ENCODE measurements at places on chromosomes 1 and 21.
A peak's percentile ranks its signal among the peaks of the same experiment; 100 is the strongest.

DNA sequence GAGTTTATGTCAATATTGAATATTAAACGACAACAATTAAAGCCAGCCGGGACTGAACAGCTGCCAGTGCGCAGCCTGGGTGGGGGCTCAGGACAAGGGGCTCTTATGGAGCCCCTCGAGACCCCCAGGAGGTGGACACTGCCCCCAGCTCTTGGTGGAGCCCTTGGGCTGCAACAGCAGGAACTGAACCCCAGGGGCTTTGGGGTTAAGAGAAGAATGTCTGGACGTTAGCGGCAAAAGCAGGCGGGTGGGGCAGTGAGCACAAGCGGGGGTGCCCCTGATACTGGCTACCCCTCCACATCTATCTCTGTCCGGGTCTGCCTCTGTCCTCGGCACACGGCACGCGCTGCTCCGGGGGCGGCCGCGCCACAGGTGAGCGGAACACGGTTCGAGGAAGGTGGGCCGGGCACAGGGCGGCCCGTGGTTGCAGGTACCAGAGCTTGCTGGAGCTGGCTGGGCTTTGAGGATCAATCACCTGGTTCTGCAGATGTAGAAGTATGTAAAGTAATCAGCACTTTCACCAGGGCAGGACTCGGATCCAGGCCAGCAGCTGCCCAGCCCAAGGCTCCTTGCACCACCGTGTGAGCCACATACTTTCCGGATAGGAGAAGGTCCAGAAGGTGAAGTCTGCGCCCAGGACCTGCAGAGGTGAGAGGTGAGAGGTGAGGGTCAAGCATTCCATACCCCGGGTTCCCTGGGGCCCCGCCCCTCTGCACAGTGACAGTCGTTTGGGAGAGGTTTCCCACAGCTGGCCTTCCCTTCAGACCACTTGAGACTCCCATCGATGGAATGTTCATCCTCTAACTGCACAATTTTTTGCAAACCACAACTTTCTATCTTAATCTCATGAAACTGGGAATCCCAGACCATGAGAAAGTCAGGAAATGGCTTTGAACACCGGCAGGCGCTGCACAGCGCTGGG lies 12.4 kb upstream of the POFUT2 start:
- no peaks in the 10 kb centered on the region for H3K36me3 ChIP-seq
- no peak for DNase-seq
- peak overlapping the region; percentile 76 for H3K27ac ChIP-seq
- no peak overlapping the region for H3K4me3 ChIP-seq

DNA sequence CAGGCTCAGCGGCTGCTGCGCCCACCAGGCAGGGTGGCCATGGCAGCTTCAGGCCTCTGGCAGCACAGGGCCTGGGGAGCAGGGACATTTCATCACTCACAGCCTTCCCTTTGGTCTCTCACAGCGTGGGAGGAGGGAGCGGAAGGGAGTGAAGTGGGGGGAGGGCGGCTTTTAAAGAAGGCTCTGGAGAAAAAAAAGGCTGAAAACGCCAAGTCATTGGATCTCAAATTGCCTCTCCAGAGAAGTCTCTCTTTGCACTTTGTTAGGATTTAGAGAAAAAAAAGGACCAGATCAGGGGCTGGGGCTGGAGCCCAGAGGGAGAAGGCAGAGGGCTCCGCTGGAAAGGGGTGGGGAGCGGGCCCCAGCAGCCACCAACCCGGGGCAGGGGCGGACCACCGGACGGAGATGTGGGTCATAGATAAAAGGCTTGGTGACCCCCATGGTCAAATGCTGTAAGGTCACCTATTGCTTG lies 209.9 kb downstream of the GRIK3 start:
- no peak overlapping the region for H3K27ac ChIP-seq
- H3K4me3 ChIP-seq = no peak overlapping the region
- no peaks in the 10 kb centered on the region for H3K4me1 ChIP-seq
- peak; percentile 8 for DNase-seq
- H3K36me3 ChIP-seq = no peaks in the 10 kb centered on the region

GRCh38 chr1:7177438-7178146 lies 392.3 kb downstream of the CAMTA1 start:
- no peaks in the 10 kb centered on the region for H3K4me1 ChIP-seq
- peak; percentile 11 for DNase-seq
- H3K4me3 ChIP-seq = no peak overlapping the region
- no peaks in the 10 kb centered on the region for H3K36me3 ChIP-seq
- H3K27ac ChIP-seq = no peak overlapping the region

DNA sequence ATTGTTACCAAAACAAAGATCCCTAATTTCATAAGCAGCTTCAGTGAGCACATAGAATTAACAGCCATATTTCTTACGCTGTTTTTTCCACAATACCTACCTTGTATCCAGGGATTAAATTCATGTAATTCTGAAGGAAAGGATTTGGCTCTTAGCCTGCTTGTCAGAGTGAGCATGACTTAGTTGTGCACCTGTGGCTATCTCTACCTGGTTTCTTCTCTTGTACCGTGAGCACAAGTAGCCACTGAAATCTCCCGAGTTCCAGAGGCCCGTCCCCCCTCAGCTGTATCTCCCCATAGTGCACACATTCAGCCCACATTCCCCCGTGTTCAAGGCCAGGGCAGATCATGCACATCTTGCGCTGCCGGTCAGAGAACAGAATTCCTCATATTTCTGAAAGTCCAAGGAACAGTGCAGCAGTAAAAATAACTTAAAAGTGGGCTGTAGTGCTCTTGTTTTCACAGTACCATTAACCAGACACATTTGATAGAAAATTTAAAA lies 2.3 kb downstream of the TENT5C start:
- H3K27ac ChIP-seq = no peak overlapping the region
- DNase-seq = no peak
- H3K36me3 ChIP-seq = no peaks in the 10 kb centered on the region
- H3K4me3 ChIP-seq = no peak overlapping the region

GRCh38 chr1:88784551-88784950 lies 100.5 kb downstream of the PKN2 start:
- peaks cover 11% of the 10 kb centered on the region for H3K36me3 ChIP-seq
- no peak for DNase-seq
- no peak overlapping the region for H3K27ac ChIP-seq
- H3K4me3 ChIP-seq = no peak overlapping the region

DNA sequence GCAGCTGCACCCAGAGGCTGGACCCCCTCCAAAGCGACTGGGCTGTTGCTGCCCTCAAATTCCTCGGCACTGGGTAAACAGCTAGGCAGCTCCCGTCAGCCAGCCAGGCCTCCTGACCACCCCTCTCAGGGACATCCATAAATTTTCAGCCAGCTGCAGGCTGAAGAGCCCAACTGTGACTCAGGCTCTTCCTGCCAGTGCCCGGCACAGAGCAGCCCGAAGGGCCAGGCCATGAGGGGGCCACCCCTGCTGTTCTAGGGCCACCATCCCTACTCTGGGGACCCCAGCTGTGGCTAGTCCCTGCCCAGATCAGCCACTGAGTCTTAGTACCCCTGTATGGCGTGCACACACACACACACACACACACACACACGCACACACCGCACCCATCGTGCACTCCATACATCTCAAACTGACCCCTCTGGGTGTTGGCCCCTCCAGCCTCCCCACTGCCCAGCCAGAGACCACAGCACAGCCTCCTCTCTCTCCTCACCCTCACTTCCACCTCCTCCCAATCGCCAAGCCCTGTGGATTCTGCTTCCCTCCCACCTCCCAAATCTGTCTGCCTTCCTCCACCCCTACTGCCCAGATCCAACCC lies 6.2 kb upstream of the LAPTM5 start:
- peak overlapping the region; percentile 88 for H3K27ac ChIP-seq
- no peaks in the 10 kb centered on the region for H3K27me3 ChIP-seq
- H3K4me3 ChIP-seq = no peak overlapping the region
- DNase-seq = peak; percentile 84

DNA sequence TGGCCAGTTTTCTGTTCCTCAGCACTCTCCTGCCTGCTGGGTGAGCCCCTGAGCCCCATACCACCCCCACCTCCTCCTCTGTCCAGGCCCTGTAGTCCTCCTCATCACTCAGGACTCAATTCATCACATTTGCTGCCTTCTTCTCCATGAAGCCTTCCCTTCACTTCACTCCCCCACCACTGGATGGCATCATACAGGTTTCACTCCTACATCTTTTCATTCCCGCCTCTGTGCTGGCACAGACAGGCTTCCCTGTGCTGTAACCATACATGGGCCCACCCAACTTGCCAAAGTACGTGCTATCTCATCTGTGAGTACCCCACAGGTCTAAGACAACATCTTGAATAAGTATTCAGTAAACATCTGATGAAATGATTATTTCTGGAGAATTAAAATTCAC lies 56.9 kb downstream of the SLC45A1 start:
- no peak for DNase-seq
- H3K4me3 ChIP-seq = no peak overlapping the region
- H3K4me1 ChIP-seq = peaks cover 77% of the 10 kb centered on the region
